ENCODE measurements at places on chromosomes 5 and 9.

- DNase-seq, result no peak
These were observed 1736.6 kb downstream of the EFNA5 start for GRCh38 chr5:105934171-105934570.

DNA sequence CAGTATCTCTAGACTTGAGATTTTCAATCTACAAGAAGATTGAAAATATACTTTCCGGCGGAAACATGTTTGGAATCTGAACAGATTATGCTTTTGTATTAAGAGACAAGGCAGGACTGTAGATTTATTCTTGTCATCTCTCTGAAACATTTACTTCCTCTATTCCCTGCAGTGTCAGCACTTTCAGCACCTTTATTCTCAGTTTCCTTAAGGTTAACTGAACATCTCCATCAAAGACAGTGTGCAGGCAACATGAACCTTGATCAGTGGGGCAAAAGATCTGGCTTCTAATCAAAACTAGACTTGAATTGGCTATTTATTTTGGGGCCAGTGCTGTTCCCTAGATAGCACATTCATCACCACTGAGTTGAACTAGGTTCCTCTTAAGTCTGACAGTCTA is 129.9 kb upstream of the HCN1 start:
- no peak for DNase-seq

- DNase-seq, result no peak
These were observed 129.0 kb downstream of the TAF11L14 start for GRCh38 chr5:17763301-17763700.

GRCh38 chr5:74261866-74262265 is 378.7 kb downstream of the ENC1 start:
- no peak for DNase-seq

GRCh38 chr9:6901180-6901579 is 143.4 kb downstream of the KDM4C start:
- DNase-seq, result no peak

Data from activated CD4-positive, alpha-beta T cell treated with anti-CD3 and anti-CD28 coated beads, Interleukin-2, amount 50 U/mL, for 24 hours (primary cell).